ENCODE measurements at places on chromosomes 5 and 9.

DNA sequence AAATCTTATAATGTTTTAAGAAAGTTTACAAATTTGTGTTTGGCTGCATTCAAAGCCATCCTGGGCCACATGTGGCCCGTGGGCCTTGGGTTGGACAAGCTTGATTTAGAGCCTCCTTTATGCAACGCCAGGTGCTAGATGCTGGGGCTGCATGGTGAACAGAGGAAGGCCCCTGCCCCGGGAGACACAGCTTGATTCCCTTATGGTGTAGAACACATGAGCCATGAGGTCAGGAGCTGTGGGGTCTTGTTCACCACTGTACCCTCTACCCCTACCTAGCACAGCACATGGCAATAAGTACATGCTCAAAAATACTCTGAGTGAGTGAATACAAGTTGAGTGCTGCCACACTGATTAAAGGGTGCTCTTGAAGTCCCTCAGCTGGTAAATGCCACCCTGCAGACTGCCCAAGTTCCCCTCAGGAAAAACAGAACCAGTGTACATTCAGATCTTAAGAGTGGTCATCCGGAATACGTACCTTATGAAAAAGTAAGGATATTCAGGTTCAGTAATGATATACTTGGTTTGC, 71.9 kb downstream of the ARRDC3 start:
- peak; percentile 58 for DNase-seq

GRCh38 chr5:101543780-101544179, 640.7 kb upstream of the ST8SIA4 start:
- DNase-seq: no peak

GRCh38 chr9:113966394-113966793, 90.3 kb downstream of the ZNF618 start:
- no peak for DNase-seq

GRCh38 chr9:33128570-33128969, 38.6 kb downstream of the B4GALT1 start:
- no peak for DNase-seq

GRCh38 chr9:92850898-92851297, 26.9 kb downstream of the ZNF484 start:
- no peak for DNase-seq

DNA sequence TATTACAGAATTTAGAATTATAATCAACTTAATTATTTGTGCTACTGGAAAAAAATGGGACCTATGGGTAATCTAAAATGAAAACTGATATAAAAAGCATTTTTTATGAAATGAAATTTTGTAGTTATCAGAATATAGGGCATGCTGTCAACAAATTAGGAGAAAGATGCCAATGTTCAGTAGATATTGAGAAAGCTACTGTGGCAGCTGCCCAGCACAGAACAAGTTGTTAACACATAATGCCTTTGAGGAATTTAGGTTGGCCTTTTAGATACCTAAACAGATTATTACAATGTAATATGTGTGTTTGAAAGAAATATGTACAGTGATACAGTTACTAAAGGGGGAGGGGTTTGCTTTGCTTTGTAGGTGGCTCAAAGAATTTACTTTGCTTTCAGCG, 54.1 kb downstream of the PPIC start:
- DNase-seq: no peak

DNA sequence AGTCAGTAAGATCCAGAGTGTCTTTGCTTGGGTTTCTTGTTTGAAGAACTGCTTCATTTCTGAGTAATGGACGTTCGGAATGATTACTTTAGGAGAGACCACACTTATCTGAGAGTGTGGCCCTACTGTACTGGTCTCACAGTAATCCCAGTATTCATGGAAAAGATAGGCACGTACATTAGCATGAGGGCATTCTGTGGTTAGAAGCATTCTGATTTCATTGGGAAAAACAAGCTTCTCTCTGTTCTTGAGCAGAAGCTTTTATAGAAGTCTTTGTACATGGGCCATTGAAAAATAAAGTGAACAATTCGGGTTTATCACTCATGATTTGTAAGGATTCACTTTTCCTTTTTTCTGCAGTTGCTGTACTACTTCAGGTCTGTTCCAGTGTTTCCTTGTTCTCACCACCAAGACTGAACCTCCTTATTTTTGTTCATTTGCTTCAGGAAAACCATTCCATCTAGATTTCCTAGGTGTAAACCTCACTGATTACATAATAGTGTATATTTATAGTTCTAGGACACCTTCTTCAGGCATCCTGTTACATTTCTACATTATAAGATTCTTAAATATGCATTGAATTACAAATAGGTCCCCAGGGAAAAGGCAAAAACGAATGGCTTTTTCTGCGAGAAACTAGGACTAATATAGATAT, 10.1 kb downstream of the TGFBR1 start:
- DNase-seq: peak; percentile 45

DNA sequence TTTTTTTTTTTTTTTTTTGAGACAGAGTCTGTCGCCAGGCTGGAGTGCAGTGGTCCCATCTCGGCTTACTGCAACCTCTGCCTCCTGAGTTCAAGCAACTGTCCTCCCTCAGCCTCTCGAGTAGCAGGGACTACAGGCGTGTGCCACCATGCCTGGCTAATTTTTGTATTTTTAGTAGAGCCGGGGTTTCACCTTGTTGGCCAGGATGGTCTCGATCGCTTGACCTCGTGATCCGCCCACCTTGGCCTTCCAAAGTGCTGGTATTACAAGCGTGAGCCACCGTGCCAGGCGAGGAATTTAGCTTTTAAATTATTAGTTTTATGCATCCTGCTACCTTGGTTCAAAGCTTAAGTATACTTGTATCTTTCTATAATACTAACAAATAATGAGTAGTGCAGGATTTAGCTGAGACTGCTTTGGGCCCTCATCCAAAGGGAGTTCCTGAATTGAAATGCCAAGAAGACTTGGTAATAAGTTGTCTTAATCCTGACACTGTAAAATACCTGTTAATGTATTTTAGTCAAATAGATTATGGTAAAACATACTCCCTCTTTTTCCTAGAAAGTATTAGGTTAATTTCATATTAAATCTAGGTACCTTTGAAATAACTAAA, 5.0 kb downstream of the CDC42SE2 start:
- peak; percentile 54 for DNase-seq

GRCh38 chr5:149324641-149325040, 20.7 kb upstream of the GRPEL2 start:
- no peak for DNase-seq

DNA sequence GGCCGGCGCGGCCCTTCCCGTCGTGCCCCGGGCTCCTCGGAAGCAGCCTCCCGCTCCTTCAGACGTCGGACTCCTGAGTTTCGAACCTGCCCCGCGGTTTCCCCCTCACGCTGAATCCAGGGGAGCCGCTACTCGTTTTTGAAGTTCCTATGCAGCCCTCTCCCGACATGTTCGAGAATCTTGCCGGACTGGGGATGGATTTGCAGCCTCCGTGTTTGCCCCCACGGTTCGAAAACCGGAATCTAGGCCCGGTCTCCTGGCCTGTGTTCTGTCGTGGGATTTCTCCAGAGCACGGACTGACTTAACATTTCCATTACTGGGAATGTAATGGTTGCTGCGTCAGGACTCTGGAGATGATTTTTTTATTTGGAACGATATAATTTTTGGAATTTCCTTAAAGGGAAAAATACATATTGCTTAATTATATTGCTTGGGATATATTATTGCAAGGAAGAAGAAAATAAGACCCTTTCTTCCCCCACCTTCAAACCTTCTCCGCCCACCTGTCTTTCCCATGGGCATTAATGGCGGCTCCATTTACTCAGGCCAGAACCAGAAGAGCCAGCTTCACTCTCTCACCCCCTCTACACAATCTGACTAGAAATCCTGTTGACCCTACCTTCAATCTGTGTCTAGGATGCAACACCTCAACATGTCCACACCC, 8.5 kb upstream of the MGAT1 start:
- no peak for DNase-seq
